ENCODE measurements at places on chromosomes 5 and 9.

DNA sequence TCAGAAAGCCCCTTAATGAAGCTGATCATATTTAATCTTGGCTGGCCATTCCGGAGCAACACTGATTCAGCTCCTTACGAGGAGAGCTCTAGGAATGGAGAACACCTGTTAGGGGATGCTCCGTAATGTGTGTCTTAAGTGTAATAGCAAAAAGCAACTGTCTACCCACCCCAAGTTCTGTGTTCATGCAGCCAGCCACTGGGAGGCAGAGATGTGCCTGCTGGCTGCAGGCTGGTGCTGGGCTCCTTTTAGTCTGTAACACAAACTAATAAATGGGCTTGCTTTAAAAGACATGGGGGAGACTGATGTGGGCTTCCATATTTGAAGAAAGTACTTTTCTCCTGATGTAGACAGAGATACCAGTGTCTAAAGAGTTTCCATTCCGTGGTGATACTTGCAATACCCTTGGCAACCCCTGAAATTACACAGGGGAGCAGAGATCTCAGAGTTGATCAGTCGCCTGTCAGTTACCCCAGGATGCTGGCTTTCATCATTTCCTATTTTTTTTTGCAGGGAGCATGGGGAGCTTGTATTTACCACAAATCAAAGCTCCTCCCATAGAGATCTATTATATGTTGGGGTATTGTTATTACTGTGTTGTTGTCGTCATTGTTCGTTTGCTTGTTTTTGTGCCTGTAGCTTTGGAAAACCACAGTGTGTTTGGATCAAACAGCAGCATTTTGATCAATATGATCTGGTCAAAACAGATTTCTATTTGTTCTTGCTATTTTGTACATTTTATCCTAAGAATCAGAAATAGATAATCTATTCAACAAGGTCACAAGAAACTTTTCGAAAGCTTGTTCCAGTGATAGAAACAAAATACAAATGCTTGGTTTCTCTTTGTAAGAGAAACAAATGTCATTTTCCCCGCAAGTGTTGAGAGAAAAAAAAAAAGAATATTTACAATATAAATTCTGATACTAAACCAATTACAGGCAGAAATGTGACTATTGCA lies 65.8 kb downstream of the MTX3 start:
- no peak for DNase-seq

DNA sequence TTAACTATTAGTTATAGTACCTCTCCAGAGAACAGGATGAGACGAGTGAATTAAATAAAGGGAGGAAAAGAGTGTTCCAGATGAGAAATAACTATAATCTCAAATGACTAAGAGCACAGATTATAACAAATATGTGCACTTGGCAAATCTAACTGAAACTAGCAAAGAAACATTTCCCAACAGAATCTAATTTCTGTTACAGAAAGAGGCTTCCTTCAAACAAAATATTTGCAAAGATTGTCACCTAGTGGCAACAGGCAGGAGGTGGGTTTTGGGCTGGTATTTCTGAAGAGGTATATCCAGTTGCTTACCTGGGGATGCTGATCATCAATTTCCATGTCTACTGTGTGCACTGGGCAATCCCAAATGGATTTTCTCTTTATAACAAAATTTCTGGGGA lies 5.6 kb upstream of the SPDL1 start:
- DNase-seq, result peak; percentile 16

DNA sequence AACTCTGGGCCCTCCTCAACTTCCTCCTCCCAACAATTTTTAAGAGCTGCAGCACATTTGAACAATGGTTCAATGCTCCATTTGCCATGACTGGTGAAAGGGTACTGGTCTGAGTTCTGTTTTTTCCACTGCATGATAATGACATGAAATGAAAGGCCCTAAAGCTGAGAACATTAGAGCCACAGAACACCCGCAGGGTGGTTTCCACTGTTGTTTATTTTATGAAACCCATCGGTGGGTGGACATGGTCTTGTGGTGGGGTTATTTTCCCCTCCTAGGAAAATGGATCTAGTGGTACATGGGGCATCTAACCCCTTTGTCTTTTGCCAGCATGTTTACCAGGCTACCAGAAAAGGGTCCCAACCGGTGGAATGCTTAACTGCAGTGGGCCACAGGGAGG lies 71.8 kb downstream of the SMARCA2 start:
- no peak for DNase-seq

- DNase-seq, result no peak
Observed at GRCh38 chr5:175548626-175549311, 70.4 kb downstream of the SFXN1 start.

GRCh38 chr9:120080849-120081248 lies 499.1 kb downstream of the CDK5RAP2 start:
- DNase-seq, result no peak

GRCh38 chr5:155938051-155938450 lies 388.9 kb upstream of the SGCD start:
- DNase-seq, result no peak

DNA sequence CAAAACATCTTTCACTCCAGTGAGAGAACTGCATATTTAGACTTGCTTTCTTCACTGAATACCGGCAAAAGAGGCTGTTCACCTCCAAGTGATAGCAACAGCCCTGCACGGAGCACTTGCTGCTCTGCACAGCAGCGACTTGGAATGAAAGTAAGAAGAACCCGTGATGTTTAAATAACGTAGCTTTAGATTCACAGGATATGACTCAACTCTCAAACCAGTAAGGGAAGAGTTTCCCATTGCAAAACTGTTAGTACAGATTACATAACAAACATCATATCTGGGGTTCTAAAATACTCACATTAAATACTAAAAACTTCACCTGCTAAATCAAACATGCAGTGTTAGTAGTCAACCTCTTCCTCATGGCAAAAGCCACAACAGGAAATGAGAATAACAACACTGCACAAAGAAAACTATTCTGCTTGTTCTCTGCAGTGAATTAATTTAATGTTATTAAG lies 203.4 kb downstream of the MCTP1 start:
- DNase-seq, result peak; percentile 69

DNA sequence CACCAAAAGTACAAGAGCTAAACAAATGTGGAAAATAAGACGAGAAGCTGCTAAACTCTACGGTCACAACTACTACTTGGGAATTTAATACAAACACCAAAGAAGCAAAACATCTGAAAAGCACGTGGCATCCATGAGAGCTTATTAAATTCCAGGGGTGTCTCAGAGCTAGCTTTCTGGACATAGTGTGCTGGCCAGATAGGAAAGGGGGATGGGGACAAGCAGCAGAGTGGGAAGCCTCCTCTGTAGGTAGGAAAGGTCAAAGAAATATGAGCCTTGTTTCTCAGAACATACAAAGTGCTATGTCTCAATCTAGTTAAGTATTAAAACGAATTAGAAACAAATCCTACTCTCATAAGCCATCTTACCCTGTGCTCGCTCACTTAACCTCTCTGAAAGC lies 51.3 kb upstream of the GOLPH3 start:
- DNase-seq, result no peak

- DNase-seq, result no peak
Observed at GRCh38 chr9:109171926-109172325, 4.9 kb upstream of the FRRS1L start.

- DNase-seq, result no peak
Observed at GRCh38 chr5:73299665-73300336, 126.8 kb downstream of the TMEM174 start.

- DNase-seq, result peak; percentile 65
Observed at GRCh38 chr5:158880483-158881001, 219.2 kb downstream of the EBF1 start.

DNA sequence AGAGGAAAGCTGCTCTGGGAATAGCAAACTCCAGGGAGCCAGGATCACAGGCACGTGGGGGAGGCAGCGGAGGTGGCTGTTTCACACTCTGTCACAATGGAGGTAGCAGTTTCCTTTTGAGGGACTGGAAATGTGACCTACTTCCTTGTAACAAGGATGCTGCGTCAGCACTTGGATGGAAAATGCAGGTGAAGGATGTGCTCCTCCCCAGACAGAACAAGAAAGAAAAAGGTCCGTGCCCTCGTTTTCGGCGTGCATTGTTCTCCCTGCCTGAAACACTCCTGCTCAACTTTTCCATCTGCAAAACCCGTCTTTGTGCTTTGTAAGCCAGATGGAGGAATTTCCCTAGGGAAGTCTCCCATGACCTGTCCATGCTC lies 55.1 kb upstream of the SH3PXD2B start:
- no peak for DNase-seq

GRCh38 chr5:17402289-17403121 lies 95.5 kb upstream of the TAF11L2 start:
- no peak for DNase-seq

- DNase-seq, result no peak
Observed at GRCh38 chr5:63081402-63081801, 502.8 kb downstream of the LRRC70 start.

- DNase-seq, result no peak
Observed at GRCh38 chr5:77641397-77641943, 3.0 kb upstream of the OTP start.

DNA sequence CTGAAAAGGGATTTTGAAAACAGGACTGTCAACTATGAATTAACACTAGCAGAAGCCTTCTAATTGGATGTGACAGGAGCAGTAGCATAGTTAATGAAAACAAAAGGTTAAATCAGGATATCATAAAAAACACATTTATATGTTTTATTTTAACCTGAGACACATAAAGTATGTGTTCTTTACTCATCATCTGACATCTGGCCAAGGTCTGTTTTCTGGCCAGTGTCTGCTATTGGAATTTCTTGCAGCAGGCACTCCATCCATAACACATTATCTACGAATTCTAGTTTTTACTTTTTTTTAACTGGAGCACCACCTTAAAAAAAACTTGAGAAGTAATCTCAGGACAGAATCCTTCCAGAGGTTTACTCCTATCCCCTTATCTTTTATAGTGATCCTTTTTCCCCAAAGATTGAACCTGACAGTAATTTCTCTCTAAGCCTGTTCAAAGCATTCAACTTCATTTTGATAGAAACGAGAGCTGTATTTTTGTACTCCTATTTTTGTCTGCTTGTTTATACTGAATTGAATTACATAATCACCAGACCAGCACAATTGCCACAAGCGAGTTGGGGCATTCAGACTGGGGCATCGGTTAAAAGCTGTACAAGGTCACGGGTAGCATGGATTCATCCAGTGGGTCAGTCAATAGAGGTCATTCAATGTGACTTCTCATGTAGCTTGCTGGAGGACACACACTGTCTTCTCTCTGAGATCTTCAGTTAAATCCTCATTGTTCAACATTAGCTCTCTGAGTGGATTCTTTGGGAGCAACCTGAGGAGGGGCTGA lies 205.6 kb upstream of the CLINT1 start:
- no peak for DNase-seq

GRCh38 chr5:135073761-135074345 lies 39.8 kb upstream of the PITX1 start:
- DNase-seq, result no peak

DNA sequence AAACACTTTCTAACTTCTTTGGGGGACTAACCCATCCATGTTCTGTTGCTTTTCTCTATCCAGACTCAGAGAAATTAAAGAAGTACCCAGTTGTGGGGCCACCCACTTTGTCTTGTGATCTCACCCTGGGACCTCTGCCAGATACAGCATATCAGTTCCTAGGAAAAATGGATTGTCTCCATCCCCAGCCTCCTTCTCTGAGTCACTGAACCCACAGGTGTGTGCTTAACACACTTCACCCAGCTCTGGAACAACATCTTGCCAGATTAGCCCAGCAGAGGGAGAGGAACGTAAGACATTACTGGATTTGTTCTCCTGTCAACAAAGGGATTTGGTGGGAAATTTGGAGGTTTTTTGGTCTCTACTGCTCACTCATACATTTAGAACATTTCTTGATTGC lies 19.2 kb downstream of the FAM240B start:
- DNase-seq, result no peak

DNA sequence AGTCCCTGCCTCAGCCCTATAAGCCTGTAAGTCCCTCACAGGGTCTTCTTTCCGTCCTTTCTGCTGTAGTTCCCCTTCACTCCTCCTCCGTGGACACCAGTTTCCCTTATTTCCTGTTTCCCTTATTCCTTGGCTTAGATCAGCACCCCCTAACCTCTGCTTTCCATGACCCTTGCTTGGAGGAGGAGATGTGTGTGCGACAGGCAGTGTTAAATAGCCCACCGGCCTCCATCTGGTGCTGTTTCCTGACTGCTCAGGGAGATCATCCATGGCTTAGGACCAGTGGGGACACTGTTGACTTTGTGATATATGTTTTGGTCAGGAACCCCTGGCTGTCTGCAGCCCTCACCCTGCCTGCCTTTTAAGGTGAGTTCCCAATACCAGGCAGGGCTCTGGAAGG lies 34.1 kb upstream of the PSD2 start:
- DNase-seq, result peak; percentile 52

GRCh38 chr5:1652873-1653697 lies 129.3 kb upstream of the LPCAT1 start:
- no peak for DNase-seq

- DNase-seq, result peak; percentile 44
Observed at GRCh38 chr9:114507726-114508125, 2.5 kb upstream of the WHRN start.

GRCh38 chr9:90251316-90251715 lies 391.3 kb downstream of the DIRAS2 start:
- no peak for DNase-seq

DNA sequence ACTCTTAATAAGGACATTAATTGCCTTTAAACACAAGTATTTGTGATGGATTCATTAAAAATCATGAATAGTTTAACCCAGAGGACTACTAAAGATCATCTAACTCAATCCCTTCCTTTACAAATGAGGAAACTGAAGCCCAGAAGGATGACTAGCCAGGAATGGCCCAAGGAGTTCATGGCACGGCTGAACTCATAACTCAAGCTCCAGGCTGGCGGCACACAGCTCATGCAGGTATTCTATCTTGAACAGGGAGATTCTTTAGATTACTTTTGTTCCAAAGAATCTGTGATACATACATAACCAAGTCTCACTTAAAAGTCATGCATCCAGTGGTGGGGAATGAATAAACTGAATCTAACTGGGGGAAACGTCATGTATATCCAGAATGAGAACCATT lies 495.5 kb downstream of the ACTL7B start:
- DNase-seq, result no peak

GRCh38 chr5:44603496-44604272 lies 205.1 kb upstream of the MRPS30 start:
- no peak for DNase-seq

- no peak for DNase-seq
Observed at GRCh38 chr5:156241266-156241665, 85.7 kb upstream of the SGCD start.

GRCh38 chr9:114034196-114034595 lies 43.9 kb downstream of the AMBP start:
- DNase-seq, result no peak

GRCh38 chr5:80417973-80418372 lies 10.1 kb downstream of the ZFYVE16 start:
- DNase-seq, result no peak

- DNase-seq, result no peak
Observed at GRCh38 chr5:132915681-132916080, 42.2 kb downstream of the LEAP2 start.
